EL (cell line): ENCODE measurements at places on chromosomes 1 and 21.

GRCh38 chr1:203843435-203843834, 18.0 kb upstream of the SNRPE start:
- DNase-seq = no peak

- no peak for DNase-seq
These were observed 209.2 kb downstream of the KCTD3 start for GRCh38 chr1:215776336-215776735.

- no peak for DNase-seq
These were observed 76.2 kb downstream of the EIF4G3 start for GRCh38 chr1:21100481-21100921.

GRCh38 chr1:49190138-49190537, 413.4 kb upstream of the BEND5 start:
- no peak for DNase-seq
